ENCODE measurements at places on chromosomes 13 and 19. TPM values are rescaled to one million over a fixed set of nuclear protein-coding genes. Genes with fewer than 3 reads are reported as not detected.

DNA sequence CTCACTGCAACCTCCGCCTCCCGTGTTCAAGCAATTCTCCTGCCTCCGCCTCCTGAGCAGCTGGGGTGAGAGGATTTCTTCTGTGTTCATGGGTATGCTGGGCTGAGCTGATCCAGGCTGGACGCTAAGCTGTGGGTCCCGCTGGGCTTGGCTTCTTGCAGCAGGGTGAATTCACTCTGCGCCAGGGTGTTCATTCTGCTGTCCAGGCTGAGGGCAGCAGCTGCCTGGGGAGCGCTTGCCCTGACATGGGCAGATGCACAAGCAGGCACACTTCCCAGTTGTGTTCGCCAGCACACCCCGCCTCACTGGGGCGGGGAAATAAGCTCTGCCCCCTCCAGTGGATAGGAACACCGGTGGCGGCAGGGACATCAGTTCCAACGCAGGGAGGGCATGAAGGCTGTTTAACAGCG is 7.3 kb upstream of the INAFM1 start:
- H3K4me3 ChIP-seq = no peak overlapping the region
- H3K27me3 ChIP-seq = no peaks in the 10 kb centered on the region
- DNase-seq = no peak
- H3K27ac ChIP-seq = no peak overlapping the region
- peaks cover 2% of the 10 kb centered on the region for H3K4me1 ChIP-seq

GRCh38 chr13:50396001-50396400 is 380.8 kb downstream of the KCNRG start:
- no peaks in the 10 kb centered on the region for H3K36me3 ChIP-seq
- no peak overlapping the region for H3K4me3 ChIP-seq
- DNase-seq = no peak

Gene ZNF829
- 4.5 TPM for total RNA-seq

GRCh38 chr19:29326351-29326750 is 113.4 kb upstream of the UQCRFS1 start:
- no peak overlapping the region for H3K27ac ChIP-seq
- no peaks in the 10 kb centered on the region for H3K36me3 ChIP-seq
- H3K4me1 ChIP-seq = no peaks in the 10 kb centered on the region

GRCh38 chr19:28498404-28498976 is 714.5 kb downstream of the UQCRFS1 start:
- no peak overlapping the region for H3K4me3 ChIP-seq
- H3K4me1 ChIP-seq = peaks cover 20% of the 10 kb centered on the region
- no peaks in the 10 kb centered on the region for H3K27me3 ChIP-seq
- no peak for DNase-seq

Gene C19orf18
- 0.34 TPM for total RNA-seq
